ENCODE measurements at places on chromosomes 7 and 10.

DNA sequence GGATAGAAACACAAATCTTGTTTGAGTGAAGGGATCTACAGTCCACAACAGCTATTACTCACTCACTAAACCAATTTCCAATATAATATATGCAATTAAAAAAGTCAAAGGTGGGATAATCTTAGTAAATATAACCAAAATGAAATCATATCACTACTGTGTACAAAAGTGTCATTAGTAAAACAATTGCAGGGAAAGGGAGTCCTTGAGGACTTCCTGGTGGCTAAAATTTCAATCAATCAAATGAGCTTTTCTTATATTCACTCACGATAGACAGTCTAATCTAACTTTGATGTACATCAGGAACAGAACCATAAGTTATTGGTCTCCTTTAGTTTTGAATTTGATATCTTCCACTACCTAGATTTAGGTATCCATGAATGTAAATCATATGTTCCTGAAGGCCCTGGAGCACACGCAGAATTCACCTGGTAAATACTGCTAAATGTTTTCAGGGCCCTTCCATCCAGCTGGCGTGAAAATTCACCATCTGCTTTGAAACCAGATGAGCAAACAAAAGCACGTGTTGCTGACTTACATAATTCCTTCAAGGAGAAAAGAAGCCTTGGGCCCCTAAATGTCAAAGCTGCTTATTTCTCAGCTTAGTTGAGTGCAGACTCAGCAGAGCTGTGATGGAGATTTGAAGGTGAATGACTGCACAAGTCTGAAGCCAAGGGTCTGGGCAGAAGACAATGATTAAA is 159.3 kb upstream of the TMEM196 start:
- no peak for DNase-seq

- no peak for DNase-seq
Measured at GRCh38 chr10:116130006-116130405, 143.0 kb downstream of the GFRA1 start.

GRCh38 chr7:19133390-19133789 is 11.8 kb downstream of the FERD3L start:
- DNase-seq, result no peak

DNA sequence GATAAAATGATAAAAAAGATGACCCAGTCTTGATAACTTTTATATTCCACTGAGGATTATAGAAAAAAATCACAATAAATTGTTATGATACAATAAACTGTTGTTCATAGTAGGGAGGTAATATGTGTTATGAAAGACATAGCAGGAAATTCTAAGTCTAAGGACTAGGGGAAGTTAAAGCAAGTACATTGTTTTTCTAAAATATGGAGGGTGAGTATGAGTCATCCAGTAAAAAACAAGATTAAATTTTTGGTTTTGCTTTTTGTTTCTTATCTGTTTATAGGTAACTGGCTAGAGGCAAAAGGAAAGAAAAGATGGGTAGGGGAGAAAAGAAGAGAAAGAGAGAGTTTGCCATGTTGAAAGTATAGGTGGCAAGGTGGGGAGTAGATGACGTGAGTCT is 188.4 kb downstream of the POLR1F start:
- DNase-seq, result no peak

DNA sequence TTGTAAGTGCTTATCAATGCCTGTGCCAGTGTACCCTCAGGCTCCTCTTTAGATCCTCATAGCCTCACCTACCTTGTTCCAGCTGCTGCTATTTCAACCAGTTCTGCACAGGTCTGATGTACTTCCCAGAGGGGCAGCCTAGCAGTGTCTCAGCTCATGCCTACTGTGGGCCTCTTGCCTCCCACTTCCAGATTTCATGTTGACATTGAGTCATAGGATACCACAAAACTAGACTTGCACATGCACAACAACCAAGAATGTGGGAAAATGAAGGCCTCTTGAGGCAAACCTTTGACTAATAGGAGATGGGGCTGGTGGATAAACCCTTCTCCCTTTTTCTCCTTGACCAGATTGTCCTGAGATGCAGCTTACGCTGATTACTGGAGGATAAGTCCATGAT is 31.0 kb downstream of the PON3 start:
- no peak for DNase-seq

Data from gastrocnemius medialis (tissue), 4 donors.